ENCODE measurements at places on chromosomes 7 and 10.

DNA sequence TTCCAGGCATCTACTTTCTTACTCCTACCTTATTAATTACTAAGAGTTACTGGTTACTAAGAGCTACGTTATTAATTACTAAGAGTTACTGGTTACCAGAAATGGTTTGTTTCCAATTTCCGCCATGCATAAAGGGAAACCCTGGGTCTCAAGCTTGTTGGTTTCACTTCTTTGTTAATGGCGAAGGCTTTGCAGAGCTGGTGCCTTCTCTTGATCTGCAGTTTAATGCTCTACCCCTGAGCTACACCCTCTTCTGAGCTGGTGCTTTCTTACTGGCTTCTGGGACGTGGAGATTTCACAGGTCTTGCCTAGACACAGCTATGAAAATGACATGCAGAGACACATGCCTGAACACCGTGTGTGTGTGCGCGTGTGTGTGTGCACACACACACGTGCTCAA is 560 bp downstream of the CPA4 start:
- DNase-seq: no peak

GRCh38 chr10:93464776-93465388 is 17.3 kb downstream of the MYOF start:
- no peak for DNase-seq

DNA sequence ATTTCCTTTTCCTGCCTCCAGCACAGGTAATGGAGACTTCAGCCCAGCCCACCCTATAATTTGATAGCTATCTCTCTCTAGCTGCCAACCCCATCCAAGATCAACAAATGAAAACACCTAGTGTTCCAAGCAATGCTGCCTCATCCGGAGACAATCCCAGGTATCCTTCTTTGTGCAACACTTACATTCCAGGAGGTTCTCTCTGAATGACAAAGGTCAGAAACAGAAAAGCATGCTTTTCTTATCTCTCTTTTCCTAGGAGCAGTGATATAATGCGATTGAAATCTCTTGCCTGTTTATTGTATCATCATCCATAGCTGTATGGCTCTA is 699.3 kb downstream of the INHBA start:
- no peak for DNase-seq

- DNase-seq: no peak
Measured at GRCh38 chr7:1512781-1513656, 8.8 kb upstream of the INTS1 start.

DNA sequence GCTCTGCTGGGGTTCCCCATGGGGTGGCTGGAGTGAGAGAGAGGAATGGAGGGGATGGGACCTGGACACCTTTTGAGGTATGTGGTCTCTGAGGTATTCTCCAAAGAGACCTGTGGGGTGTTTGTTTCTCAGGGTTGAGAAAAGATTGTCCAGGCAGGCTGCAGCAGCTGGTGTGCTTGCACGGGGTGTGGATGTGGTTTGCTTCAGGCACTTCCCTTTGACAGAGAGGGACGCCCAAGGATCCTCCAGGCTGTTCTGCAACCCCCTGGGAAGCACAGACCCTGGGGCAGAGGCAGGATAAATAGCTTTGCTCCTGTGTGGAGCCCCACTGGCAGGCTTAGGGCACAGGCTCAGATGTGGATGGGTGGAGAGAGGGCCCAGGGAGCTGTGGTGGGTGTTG is 115.1 kb upstream of the AGK start:
- peak; percentile 41 for DNase-seq

GRCh38 chr10:77949167-77949566 is 22.6 kb upstream of the DLG5 start:
- DNase-seq: no peak

DNA sequence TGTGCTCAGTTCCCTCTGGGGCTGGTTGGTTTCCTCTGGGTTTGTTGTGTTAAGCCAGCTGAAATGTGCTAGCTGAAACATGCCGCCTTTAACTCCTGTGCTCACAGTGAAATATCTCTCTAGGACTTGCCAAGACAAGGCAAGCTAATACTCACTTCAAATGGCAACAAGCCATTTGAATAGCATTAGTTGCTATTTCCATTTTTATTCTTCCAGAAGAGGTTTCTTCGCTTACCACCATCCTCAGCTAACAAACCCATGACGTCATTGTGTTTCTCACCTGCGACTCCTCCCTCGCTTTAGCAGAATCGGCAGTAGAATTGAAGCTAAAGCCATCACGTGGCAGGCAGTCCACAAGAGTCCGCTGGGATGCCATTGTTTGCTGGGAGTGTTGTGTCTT is 61.3 kb downstream of the ZNF22 start:
- DNase-seq: no peak

GRCh38 chr7:31873816-31874597 is 187.0 kb downstream of the PPP1R17 start:
- no peak for DNase-seq

GRCh38 chr7:152752200-152752912 is 7.2 kb upstream of the ACTR3B start:
- no peak for DNase-seq

DNA sequence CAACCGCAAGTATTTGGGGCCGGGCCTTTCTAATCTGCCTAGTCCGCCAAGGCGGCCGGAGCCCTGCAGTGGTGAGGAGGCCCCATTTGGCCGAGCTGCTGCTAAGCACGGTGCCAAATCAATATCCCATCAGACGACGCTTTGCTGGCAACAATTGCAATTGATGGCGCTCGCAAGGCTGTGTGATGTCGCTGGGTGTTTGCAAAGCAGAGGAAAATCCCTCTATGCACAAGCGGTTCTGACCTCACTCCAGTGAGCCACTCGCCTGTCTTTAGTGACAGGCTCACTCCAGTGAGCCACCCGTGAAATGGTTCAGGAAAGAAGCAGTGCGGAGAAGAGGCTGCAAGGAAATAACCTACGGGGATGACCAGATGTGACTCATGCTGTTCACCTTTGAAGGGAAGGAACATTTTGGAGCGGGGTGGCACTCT is 18.3 kb upstream of the PDE1C start:
- no peak for DNase-seq

DNA sequence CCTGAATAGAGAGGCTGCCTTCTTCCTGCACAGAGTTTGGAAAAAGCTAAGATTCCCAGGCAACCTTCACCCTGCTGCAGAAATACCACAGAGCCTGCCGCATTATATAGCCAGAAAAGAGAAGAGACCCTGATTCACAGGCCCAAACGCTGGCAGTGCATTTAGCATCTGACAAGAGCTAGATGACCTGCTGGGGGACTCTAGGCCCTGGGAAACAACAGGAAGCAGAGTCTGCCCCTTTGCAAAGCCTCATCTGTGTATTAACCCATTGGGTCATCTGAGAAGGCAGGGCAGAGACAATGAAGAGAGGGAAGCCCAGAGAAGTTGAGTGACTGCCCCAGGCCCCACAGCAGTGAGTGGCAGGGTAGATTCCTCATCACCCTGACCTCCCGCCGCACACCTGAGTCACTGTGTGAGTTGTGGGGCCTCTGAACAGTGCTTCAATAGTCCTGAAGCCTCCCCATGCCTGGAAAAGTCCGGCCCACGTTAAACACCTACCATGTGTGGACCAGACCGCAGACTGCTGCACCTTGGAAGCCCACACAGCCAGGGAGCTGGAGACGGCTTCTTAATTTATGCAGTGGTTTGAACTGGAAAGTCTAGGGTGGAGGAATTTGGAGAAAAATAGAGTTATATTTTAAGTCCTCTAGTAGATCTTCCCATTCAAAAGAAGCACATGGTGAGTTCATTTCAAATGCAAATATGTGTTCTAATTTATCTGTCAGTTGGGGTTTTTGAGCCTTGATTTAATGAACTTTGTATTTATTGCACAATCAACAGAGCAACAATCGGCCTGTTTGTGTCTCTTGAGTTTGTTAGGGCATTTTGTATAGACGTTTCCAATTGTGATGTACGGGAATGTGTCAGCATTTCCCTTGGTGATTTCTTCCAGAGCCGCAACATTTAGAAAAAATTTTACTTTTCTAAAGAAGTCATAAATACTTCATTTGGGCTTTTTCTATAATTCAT is 80.4 kb upstream of the GPR26 start:
- no peak for DNase-seq

DNA sequence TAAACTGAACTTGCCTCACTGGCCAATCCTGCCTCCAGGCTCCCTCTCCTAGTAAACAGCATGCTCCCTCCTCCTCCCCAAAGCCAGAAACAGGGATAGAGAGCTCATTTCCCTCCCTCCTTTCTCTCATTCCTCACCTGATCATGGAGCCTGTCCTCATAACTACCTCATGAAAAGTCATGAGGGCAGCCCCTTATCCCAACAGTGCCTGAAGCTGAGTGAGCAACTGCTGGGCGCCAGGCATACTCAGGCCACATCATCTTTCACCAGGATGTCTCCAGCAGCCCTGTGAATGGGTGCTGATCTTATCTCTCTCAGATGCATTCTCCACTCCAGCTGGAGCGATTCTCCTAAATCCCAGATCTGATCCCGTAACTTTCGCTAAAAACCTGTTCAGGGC is 307.2 kb downstream of the PRPF18 start:
- DNase-seq: no peak

GRCh38 chr10:34959786-34960185 is 130.4 kb downstream of the CUL2 start:
- DNase-seq: no peak

DNA sequence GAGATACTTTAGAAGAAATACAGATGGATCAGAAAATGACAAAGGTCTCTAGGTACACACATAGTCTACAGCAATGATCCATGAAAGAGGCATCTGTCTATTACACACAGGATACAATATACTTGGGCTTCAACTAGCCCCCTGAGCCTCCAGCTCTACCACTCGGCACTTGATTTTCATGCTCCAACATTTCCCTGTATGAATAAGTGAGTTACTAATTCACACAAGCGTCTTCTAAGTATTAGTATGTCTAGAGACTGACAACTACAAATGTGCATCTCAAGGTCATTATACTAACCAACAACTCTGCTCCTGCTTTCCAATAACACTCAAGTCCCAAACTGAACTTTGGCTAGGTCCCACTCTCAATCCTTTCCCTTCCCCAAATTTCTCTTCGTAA is 8.3 kb downstream of the FAM204A start:
- DNase-seq: no peak

Measured in NCI-H1417 (cell line).